T-helper 2 cell treated with Interferon-gamma antibody and Interleukin-4, amounts not matched to agents 5 μg/mL and 100 μg/mL, for 36 hours (primary cell): ENCODE measurements at places on chromosomes 12 and 14.

DNA sequence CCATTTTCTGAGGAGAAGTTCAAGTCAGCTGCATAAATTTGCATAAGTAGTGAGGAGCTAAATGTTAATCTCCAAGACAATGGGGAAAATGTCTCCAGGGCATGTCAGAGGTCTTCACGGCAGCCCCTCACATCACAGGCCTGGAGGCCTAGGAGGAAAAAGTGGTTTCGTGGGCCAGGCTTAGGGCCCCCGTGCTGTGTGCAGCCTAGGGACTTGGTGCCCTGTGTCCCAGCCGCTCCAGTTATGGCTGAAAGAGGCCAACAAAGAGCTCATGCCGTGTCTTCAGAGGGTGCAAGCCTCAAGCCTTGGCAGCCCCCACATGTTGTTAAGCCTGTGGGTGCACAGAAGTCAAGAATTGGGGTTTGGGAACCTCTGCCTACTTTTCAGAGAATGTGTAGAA lies 41.9 kb upstream of the RD3L start:
- no peak for DNase-seq

- DNase-seq = no peak
These were observed 266.0 kb downstream of the FBXL14 start for GRCh38 chr12:1328391-1328790.

DNA sequence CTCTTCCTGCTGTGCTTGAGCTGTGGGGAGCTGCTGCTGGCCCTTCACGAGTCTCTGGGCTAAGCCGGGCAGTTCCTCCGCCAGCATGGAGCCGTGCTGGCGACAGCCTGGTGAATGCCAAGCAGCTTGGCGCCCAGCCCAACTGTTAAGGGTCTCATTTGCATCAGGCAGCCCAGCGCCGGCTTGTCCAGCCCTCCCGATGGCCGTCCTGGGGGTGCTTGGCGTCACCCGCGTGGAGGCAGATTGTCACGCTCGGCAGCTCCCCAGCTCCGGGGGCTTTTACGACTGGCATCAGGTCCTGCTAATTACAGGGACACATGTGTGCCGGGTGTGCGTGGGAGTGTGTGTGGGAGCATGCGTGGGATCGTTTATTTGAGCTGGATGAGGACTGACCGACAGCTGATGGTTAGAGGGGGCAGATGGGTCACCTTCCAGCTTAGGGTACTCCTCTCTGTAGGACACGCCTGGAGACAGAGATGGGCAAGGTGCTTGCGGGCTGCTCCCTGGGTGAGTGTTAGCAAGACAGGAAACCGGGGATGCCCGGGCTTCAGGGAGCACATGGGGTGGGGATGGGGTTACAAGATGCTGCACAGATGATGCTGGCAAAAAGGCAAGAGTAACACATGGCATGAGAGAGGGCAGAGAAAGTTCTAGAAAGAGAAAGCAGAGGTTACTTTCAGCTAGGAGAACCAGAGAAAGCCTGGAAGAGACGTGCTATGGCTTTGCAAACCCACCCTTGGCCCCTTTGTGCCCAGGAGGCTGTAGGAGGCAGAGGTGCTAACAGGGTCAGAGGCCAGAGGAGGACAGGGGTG lies 64.1 kb downstream of the KIF26A start:
- no peak for DNase-seq

GRCh38 chr14:55107766-55108554 lies 21.1 kb upstream of the LGALS3 start:
- DNase-seq = peak; percentile 43

- no peak for DNase-seq
These were observed 291.8 kb downstream of the ERC1 start for GRCh38 chr12:1282670-1283315.

DNA sequence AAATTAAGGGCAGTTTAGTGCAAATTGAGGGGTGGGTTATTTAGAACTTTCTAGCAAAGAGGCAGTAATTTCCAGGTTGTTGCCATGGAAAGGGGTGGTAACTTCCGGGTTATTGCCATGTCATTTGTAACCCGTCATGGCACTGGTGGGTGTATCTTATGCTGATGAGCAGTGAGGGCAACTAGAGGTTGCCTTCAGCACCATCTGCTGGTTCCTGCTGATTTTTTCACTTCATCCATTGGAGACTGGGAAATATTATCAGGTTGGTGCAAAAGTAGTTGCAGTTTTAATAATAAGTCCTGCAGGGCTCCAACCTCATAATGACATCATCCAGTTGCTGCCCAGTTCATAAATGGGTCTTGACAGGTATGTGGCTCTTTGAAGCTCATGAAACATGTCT lies 24.4 kb upstream of the SERPINA4 start:
- no peak for DNase-seq

GRCh38 chr14:53295372-53295771 lies 142.2 kb upstream of the DDHD1 start:
- DNase-seq = no peak

DNA sequence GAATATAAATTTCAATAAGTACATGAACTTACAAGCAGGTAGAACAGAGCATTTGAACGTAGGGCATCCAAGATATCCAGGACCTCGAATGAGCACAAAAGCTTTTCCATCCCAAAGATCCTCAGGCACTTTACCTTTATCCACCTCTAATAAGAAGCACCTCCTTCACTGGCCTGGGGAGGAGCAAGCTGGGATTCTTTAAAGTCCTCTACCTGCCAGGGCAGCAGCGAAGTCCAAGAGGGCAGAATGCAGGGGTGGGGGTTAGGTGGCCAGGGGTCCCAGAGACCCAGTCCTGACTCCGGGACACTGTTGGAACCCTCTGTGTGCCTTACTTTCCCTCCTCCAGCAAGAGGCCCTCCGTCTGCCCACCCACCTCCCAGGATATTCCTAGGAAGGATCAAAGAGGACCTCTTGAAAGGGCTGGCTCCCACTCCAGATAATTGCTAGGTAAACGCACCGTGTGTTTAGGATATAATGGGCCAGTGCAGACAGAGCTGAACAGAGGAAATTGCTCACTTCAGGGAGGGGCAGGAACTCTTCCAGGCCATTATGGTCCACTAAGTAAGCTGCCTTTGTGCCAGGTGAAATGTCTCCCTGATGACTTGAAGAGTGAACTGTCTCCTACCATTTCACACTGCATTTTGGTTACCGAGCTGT lies 68.1 kb downstream of the TTC9 start:
- DNase-seq = no peak

GRCh38 chr12:3020850-3021435 lies 56.2 kb upstream of the TSPAN9 start:
- no peak for DNase-seq

DNA sequence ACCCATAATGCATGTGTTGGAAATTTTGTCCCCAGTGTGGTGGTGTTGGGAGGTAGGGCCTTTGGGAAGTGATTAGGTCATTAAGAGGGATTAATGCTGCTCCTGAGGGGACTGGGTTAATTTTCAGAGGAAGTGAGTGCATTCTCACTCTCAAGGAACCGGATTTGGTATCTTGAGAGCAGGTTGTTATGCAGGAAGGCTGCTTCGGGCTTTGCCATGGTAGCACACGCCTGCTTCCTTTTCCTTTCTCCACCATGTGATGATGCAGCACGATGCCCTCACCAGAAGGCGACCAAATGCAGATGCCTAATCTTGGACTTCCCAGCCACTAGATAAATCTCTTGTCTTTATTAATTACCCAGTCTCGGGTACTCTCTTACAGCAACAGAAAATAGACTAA lies 257.1 kb downstream of the SSPN start:
- no peak for DNase-seq

DNA sequence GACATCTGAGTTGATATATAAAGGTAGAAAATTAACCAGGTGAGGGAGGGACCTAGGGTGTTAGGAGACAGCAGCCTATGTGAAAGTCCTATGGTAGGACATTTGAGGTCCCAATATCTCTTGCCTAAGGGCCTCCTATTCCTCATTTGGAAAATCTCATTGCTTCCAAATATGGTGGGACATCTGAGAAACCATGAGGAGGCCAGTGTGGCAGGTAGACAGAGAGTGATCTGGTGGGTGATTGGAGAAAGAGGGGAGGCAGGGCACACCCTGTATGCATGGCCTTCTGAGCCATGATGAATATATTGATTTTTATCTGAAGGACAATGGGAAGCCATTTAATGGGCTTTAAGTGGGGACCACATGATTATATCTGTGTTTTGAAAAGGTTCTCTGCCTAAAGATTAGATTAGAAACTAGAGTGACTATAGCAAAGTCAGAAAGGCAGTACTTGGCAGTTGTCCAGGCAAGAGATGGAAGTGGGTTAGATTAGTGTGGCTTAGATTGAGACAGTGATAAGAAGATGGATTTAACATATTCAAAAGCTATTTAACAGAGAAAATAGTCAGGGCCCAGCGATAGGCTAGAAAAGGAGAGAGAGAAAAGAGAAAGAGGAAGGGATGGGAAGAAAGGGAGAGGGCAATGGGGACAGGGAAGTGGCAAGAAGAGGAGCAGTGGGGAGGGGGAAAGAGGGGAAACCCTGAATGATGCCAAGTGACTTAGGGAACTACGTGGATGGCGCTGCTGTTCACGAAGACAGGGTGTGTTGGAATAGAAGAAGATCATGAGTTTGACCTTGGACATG lies 237.2 kb upstream of the SRRM4 start:
- no peak for DNase-seq

DNA sequence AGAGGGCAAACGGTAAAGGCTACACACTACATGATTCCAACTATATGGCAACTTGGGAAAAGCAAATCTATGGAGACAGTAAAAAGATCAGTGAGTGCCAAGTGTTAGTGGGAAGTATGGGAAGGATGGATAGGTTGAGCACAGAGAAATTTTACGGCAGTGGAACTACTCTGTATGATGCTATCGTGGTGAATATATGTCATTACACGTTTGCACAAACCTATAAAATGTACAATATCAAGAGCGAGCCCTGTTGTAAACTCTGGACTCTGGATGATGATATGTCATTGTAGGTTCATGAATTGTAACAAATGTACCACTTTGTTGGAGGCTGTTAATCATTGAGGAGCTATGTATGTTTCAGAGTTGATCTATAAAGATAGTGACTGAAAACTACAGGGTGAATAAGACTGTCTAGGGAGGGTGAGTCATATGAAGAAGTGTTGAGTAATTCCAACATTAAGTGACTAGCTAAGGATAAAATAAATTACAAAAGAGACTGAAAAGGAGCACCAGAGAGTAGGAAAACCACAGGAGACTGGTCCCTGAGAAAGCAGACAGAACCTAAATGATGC lies 349.2 kb upstream of the LMO3 start:
- no peak for DNase-seq

DNA sequence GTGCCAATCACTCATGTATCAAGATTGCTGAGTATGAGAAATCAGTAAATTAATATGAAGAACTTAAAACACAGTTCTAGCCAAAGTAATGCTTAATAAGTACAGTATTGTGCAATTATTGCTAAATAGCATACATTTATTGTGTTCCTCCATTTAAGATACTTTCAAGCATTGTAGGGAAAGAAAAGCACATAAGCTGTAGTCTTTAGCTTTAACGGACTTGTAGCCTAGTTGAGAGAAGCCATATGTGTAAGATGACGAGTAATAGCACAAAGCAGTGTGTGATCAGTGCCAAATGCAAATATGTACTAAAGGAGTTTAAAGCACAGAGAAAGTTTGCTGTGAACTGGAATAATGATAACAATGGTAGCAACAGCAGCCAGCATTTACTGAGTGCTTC lies 38.1 kb downstream of the ETV6 start:
- DNase-seq = no peak

- no peak for DNase-seq
These were observed 880 bp upstream of the FLRT2 start for GRCh38 chr14:85528897-85529631.

DNA sequence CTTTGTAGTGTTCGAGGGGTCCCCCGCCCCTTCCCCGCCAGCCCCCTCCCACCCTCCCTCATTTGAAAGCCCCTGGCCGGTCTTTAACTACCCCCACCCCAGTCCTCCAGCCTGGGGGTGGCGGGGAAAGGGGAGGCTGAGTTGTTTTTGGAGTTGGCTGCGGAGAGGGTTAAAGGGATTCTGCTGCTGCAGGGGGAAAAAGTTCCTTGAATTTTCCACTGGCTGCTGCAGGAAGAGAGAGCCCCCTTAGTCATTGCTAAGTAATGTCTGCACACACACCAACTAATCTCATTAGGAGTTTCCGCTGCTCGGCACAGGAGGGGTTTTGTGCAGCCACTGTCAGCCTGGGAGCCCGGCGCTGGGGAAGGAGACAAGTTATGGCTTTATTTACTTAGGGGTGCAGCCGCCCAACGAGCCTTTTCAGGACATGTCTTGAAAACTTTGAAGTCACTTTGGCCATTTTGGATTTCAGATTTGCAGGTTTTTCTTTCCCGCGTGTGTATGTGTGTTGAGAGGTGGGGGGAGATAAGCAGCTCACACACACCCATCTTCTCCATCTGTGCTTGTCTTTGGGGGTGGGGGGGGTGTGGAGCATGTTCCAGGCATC lies 1.8 kb downstream of the ELK3 start:
- DNase-seq = no peak

DNA sequence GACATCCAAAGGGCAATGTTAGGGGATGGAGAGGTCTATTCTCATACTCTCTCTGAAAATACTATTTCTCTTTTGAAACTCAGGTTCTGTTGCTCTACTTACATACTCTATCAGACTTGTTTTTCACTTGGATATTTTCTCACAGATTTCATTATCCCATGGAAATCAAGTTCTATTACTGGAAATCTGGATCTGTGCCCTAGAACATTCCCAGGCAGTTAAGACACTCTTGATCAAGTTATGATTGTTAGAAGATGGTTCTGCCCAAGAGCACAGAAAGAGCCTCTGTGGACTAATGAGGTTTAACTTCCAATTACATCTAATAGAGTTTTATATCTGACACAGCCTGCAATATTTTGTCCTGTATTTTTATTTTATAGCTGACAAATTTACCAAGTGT lies 591.0 kb upstream of the ATP2B1 start:
- DNase-seq = no peak

GRCh38 chr12:104171785-104172569 lies 34.0 kb upstream of the NFYB start:
- DNase-seq = no peak
